ENCODE measurements at places on chromosomes 4 and X. TPM values are rescaled to one million over a fixed set of nuclear protein-coding genes. Genes with fewer than 3 reads are reported as not detected.

- no peak overlapping the region for H3K4me3 ChIP-seq
- H3K27me3 ChIP-seq, result no peaks in the 10 kb centered on the region
- H3K36me3 ChIP-seq, result no peaks in the 10 kb centered on the region
- DNase-seq, result no peak
- no peak overlapping the region for H3K27ac ChIP-seq
These were observed 12.8 kb downstream of the TMPRSS11E start for GRCh38 chr4:68460085-68460484.

- H3K36me3 ChIP-seq, result peaks cover 95% of the 10 kb centered on the region
- peaks cover 31% of the 10 kb centered on the region for H3K4me1 ChIP-seq
- H3K27ac ChIP-seq, result no peak overlapping the region
- no peak for DNase-seq
- no peak overlapping the region for H3K4me3 ChIP-seq
These were observed 149.6 kb downstream of the AFAP1 start for GRCh38 chr4:7790023-7790422.

DNA sequence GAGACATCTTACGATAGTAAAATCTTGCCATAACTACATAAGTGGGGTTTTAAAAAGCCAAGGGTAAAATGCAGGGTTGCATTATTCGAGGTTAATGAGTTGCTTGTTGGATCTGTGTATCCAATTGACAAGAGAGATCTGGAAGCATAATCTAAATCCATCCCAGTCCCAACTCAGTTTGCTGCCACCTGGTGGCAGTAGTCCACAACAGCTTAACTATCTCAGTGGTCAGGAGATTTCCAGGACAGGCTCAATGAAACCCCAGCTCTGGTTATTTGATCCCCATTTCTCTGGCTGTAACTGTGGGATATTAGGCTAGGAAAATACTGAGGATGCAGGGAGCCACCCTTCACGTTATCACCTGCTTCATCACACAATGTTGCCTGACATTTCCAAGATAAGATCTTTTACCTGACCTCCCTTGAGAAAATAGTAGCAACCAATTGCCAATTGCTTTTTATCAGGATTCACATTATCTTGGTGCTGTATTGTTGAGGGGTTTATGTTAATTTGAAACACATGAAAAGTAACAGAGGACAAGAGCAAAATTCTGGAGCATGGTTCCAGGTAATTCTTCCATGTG is 88.2 kb upstream of the TNIP3 start:
- no peak overlapping the region for H3K4me3 ChIP-seq
- peak; percentile 81 for DNase-seq
- H3K4me1 ChIP-seq, result peaks cover 8% of the 10 kb centered on the region
- no peaks in the 10 kb centered on the region for H3K27me3 ChIP-seq
- H3K27ac ChIP-seq, result no peak overlapping the region

DNA sequence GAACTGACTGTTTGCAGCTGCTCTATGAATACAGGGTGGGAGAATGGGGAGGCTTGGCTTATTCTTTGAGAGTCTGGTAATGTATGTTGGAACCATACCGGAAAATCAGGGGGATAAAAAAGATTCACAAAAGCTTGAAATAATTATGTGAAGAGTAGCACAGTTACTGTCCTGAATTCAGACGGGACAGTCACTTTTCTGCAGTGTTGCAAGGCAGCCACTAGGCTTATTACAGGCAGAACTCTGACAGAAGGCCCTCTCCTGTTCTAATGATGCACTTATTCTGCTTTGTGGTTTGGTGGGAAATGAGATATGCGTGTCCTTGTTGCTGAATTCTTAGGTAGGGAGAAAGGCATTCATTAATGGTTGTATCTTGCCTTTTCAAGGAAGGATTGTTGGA is 37.2 kb downstream of the GUCY1B1 start:
- no peaks in the 10 kb centered on the region for H3K27me3 ChIP-seq
- no peak overlapping the region for H3K4me3 ChIP-seq
- peak; percentile 18 for DNase-seq
- H3K36me3 ChIP-seq, result no peaks in the 10 kb centered on the region
- peaks cover 3% of the 10 kb centered on the region for H3K4me1 ChIP-seq

DNA sequence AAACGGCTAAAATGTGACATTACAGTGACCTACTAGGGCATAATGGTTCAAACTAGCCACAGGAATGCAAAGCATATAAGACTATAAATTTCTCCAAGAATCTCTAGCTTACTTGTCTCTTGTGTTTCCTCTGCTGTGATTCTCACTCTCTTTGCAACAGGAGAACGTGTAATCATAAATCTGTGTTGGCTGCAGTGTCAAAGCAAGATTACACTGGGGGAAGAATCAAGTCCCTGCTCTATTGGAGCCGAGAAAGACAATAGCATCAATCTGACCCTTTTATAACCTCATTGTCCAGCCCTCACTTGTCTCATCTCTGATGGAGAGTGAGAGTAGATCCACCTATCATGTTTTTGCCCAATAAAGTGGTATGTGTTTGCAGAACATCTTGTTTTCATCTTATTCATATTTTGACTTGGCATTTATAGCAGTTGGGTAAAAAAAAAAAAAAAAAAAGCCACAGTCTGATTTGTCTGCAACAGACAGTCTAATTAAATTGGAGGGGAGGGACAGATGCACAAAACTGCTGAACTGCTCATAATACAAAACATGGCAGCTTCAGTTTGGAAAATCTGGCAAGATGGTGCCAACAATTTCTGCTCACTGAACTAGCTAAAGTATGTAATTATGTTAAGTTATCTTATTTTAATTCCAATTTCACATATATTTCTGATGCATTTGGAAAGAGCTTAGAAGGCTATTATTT is 165.0 kb upstream of the GABRA2 start:
- no peak for DNase-seq
- no peaks in the 10 kb centered on the region for H3K36me3 ChIP-seq
- no peaks in the 10 kb centered on the region for H3K27me3 ChIP-seq
- H3K27ac ChIP-seq, result no peak overlapping the region
- H3K4me3 ChIP-seq, result no peak overlapping the region
- H3K4me1 ChIP-seq, result no peaks in the 10 kb centered on the region

GRCh38 chr4:124534131-124534530 is 178.4 kb downstream of the ANKRD50 start:
- no peaks in the 10 kb centered on the region for H3K27me3 ChIP-seq
- no peaks in the 10 kb centered on the region for H3K36me3 ChIP-seq
- DNase-seq, result no peak
- H3K27ac ChIP-seq, result no peak overlapping the region

TLL1 gene
- 0.36 TPM for total RNA-seq

NKX6-1 gene
- under 0.01 TPM for total RNA-seq

SMPX gene
- total RNA-seq, result not detected

ZC4H2 gene
- total RNA-seq, result 11.6 TPM

SMIM31 gene
- not detected for total RNA-seq

Measured in osteoblast (primary cell).